ENCODE measurements at places on chromosomes 12 and 14. TPM values are rescaled to one million over a fixed set of nuclear protein-coding genes. Genes with fewer than 3 reads are reported as not detected.

Gene ACOT4
- total RNA-seq: 0.59 TPM

Gene LRFN5
- total RNA-seq: 5.6 TPM

Gene TSHR
- total RNA-seq: not detected

Gene KCNJ8
- total RNA-seq: 1.8 TPM

Gene AP1G2
- total RNA-seq: 14.0 TPM

Gene SLC2A3
- total RNA-seq: 155 TPM

Gene DRAM1
- total RNA-seq: 190 TPM

Gene OR6C2
- total RNA-seq: not detected

Gene SERPINA12
- total RNA-seq: not detected

Gene NID2
- total RNA-seq: 264 TPM

Gene NPFF
- not detected for total RNA-seq

Gene EGLN3
- 1.1 TPM for total RNA-seq

Gene ANG
- 3.9 TPM for total RNA-seq

Gene KRT80
- 0.83 TPM for total RNA-seq

Gene PRKAG1
- 59.7 TPM for total RNA-seq

Gene GALNT4
- 17.3 TPM for total RNA-seq

Gene TMCC3
- total RNA-seq: 5.9 TPM

Gene IFNG-AS1
- not detected for total RNA-seq

Gene MMP17
- total RNA-seq: 18.4 TPM

Gene HAL
- total RNA-seq: 0.09 TPM

Gene VWF
- 1.5 TPM for total RNA-seq

Gene ARG2
- total RNA-seq: 4.6 TPM

Gene SLC17A8
- not detected for total RNA-seq

Gene SFSWAP
- 21.4 TPM for total RNA-seq

Gene SH2B3
- total RNA-seq: 37.8 TPM

Gene RAPGEF3
- 6.1 TPM for total RNA-seq

Gene BHLHE41
- total RNA-seq: 27.8 TPM

Gene RNASE12
- total RNA-seq: not detected
